ENCODE measurements at places on chromosomes 11 and 22.

DNA sequence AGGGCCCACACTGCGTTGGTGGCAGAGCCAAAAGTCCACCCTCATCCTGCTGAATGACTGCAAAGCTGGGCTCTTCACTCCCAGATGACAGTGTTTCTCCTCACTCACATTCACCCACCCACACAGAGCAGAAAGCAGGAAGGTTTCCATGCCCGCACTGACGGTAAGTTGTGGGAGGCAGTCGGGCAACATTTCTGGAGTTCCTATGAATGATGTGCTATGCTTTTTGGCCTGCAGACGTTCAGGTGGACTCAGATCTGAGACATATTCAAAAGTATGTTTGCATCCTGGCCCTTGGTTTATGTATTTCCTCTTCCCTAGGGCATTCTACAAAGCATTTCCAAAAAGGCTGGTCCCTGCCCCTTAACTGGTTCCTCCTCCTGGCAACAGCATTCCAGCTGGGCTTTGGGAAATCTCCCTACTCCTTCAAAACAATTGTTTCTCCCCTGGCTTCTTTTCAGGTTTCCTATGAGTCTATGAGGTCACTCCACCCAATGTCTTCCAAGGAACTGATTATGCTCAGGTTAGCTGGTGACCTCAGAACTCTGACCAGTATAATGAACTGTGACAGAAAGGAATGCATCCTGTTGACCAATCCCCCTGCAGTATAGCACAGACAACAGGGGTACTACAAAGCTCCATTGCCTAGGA, 36.4 kb downstream of the PACSIN2 start:
- ATAC-seq = no peak

- no peak for ATAC-seq
Observed at GRCh38 chr11:60974726-60975125, 3.2 kb downstream of the CD6 start.

GRCh38 chr11:10294290-10294953, 403 bp upstream of the SBF2 start:
- ATAC-seq = no peak

GRCh38 chr11:119713359-119714040, 15.5 kb downstream of the NECTIN1 start:
- ATAC-seq = no peak

GRCh38 chr11:15233371-15234165, 118.8 kb downstream of the INSC start:
- ATAC-seq = no peak

DNA sequence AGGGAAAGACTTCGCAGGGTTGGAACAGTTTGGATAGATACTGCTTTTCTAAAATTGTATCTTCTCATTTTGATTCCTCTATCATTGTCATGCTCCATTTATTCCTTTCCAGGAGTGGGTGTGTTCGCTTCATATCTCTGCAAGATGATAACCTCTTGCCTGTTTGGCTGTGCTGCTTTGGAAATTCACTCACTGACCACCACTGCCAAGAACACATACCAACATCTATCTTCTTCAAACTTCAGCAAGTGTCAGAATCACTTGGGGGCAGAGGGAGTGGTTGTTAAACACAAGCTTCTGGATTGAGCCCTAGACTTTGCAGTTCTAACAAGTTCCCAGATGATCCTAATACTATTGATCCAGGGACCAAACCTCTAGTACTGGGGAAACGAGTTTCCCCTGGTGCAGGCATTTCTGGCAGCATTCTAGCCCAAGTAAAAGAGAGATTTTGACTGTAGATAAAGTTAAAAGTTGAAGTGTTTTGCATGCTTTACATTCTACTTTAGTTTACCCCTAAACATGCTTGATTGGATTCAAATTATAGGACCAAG, 11.5 kb upstream of the DKK3 start:
- no peak for ATAC-seq

- ATAC-seq = no peak
Observed at GRCh38 chr11:114090225-114090910, 30.9 kb downstream of the ZBTB16 start.

DNA sequence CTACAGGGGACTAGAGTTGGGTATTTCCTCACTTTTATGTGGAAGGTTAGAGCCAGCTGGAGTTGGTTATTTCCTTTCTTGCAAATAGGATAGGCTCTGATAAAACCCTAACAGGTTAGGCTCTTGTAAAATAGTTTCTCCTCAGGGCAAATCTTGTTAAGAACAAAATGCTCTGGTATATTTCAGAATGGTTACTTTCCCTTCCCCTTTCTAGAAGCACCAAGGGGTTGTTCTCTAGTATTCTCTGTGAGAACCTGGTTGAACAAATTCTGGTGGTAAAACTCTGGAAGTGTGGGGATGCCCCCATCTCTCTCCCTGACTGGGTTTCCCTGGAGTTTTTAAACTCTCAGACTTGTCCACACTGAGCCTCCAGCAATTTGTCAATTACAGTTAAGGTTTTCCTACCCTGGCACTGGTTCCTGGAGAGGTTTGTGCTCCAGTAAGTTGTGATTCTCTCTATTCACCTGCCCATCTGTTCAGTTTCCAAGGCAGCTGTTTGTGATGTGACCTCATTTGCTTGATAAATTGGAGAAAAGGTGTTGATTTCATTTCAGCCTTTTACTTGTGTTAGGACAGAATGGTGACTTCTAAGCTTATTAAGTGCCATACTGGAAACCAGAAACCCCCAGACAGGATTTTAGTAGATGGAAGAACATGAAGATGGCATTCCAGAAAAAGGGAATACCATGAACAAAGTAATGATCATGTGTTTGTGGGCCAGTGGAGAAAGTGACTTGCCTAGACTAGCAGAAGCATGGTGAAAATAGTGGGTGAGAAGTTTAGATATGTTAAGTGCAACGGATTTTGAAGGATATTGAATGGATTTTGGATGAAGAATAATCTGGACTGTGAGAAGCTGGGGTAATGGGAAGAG, 64.6 kb downstream of the EXT2 start:
- ATAC-seq = no peak

GRCh38 chr11:12118949-12119348, 8.6 kb downstream of the MICAL2 start:
- ATAC-seq = no peak

DNA sequence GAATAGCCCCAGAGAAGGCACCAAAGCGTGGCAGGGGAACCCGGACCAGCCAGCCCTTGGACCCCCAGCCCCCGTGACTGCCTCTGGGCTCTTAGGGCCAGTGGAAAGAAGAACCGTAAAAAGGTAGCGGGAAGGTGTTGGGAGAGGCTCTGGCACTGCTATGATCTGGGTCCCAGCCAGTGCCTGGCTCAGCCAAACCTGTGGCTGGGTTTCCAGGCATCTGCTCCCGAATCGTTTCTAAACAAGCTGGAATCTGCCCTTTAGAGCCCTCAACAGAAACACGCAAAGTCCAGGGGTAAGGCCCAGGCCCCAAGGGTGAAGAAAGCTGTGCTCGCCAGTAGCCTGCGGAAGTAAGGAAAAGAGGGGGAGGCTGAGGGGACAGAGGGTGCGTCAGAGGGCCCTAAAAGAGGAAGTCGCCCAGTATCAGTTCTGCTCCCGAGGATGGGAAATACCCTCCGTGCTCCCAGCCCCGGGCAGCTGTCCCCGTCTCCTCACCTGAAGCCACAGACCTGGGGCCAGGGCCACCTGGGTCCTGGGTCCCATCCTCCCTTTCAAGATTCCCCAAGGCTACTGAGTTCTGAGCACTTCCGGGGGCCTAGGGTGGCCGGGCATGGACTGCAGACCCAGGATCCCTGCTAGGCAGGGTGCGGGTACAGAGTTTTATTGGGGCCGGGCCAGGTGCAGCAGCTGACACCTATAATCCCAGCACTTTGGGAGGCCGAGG, 24.7 kb downstream of the IL10RA start:
- ATAC-seq = peak; percentile 10

GRCh38 chr11:66081505-66081904, 11.4 kb downstream of the PACS1 start:
- ATAC-seq = peak; percentile 77
